Kasumi-1 (cell line): ENCODE measurements at places on chromosomes 2 and 18.

GRCh38 chr2:38446418-38446817 lies 69.3 kb upstream of the ATL2 start:
- no peak for DNase-seq

GRCh38 chr2:188292348-188293239 lies 920 bp downstream of the GULP1 start:
- DNase-seq = no peak

DNA sequence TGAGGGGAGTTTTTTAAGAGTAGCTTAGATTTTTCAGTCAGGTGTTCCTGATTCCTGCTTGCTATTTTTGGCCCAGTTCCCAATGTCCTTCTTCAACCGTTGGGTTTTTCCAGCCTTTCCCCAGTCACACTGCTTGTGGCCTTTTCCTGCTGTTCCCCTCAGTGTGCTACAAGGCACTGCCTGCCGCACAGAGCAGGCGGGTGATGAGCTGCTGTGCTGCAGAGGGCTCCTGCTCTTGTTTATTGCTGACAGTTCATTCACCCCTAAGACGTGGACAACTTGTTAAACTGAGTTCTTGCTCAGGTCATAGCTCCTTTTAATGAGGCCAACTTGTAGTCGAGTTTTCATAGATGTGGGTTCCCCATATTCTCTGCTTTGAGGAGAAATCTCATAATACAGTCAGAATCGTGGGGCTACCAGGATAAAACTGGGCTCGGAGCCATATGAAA lies 20.6 kb downstream of the EIF4E2 start:
- no peak for DNase-seq

- no peak for DNase-seq
Observed at GRCh38 chr2:219792446-219792845, 165.0 kb downstream of the SLC4A3 start.

- DNase-seq = no peak
Observed at GRCh38 chr2:43897492-43897891, 58.7 kb downstream of the ABCG8 start.
